Bladder microvascular endothelial cell (primary cell): ENCODE measurements at places on chromosomes 4 and X. TPM values are rescaled to one million over a fixed set of nuclear protein-coding genes. Genes with fewer than 3 reads are reported as not detected.

Gene CDX4
- total RNA-seq = not detected in 2 replicates

Gene CHRDL1
- not detected in 2 replicates for total RNA-seq

Gene ARHGAP10
- 13.1 and 22.0 TPM in 2 replicates for total RNA-seq

Gene SPRY1
- total RNA-seq = 47.9 and 71.4 TPM in 2 replicates

Gene SPP1
- 0.32 TPM in 1 of 2 replicates, not detected in the other for total RNA-seq

Gene SH3D19
- total RNA-seq = 31.4 and 59.7 TPM in 2 replicates

Gene MAGEC2
- total RNA-seq = not detected in 2 replicates

Gene CT45A1
- total RNA-seq = not detected in 2 replicates

Gene ATP2B3
- under 0.01 TPM in 1 of 2 replicates, not detected in the other for total RNA-seq

Gene SLC9B1
- total RNA-seq = 0.19 and 0.81 TPM in 2 replicates

Gene CSAG3
- not detected in 2 replicates for total RNA-seq

Gene CXorf49
- total RNA-seq = not detected in 2 replicates
